ENCODE measurements at places on chromosomes 5 and 9.

- no peak for DNase-seq
Observed at GRCh38 chr9:128025736-128026135, 41.4 kb downstream of the NAIF1 start.

- DNase-seq: no peak
Observed at GRCh38 chr5:159161361-159162214, 47.8 kb downstream of the RNF145 start.

DNA sequence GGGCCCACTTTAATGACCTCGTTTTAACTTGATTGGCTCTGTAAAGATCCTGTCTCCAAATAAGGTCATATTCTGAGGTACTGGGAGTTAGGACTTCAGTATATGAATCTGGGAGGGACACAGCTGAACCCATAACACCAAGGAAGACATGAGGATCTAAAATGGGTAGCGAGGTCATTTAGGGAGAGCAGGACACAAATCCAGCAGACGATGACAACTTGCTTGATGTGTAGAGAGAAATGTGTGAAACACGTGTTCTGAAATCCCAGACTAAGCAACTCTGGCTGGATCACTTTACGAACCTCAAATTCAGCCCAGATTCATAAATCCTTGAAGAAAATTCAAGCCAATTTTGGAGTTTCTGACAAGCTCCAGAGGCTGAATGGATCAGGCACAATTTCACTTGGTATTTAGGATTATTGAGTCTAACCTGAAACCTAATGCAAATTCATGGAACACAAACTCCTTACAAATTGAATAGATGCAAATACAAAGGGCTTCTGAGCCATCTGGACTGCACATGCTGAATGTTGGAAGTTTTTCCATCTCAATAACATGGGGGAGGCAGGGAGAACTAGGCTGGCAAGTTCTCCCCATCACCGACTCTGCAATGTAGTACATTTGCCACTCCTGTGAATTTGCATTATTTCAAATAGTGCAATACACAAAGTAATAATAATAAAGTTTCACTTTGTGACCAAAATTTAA is 74.0 kb upstream of the SLC30A5 start:
- DNase-seq: no peak

GRCh38 chr5:10519729-10520128 is 44.1 kb upstream of the ANKRD33B start:
- DNase-seq: no peak

GRCh38 chr5:58012102-58012501 is 447.8 kb downstream of the PLK2 start:
- no peak for DNase-seq

Data from NCI-H2081 (cell line).